ENCODE measurements at places on chromosomes 1 and 21.

GRCh38 chr1:23558140-23558871 lies 995 bp downstream of the ID3 start:
- no peaks in the 10 kb centered on the region for H3K36me3 ChIP-seq
- H3K27me3 ChIP-seq = no peaks in the 10 kb centered on the region
- peak overlapping the region; percentile 98 for H3K27ac ChIP-seq
- DNase-seq = peak; percentile 61
- H3K4me3 ChIP-seq = peak overlapping the region; percentile 92

DNA sequence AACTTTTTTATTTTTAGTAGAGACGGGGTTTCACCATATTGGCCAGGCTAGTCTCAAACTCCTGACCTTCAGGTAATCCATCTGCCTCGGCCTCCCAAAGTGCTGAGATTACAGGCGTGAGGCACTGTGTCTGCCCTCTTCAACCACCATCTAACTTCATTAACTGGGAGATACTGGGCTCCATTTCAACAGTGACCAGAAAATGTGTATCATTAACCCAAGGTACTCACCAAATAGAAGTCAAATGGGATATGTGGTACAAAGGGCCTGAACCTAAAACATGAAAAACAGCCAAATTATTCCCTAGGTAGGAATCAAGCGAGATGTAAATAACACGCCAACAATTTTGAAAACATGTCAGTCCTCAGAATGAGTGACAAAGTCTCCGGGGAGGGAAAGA lies 1.2 kb downstream of the ILF2 start:
- peaks cover 14% of the 10 kb centered on the region for H3K36me3 ChIP-seq
- peak overlapping the region; percentile 94 for H3K27ac ChIP-seq
- peak overlapping the region; percentile 100 for H3K4me3 ChIP-seq
- no peaks in the 10 kb centered on the region for H3K27me3 ChIP-seq
- DNase-seq = no peak

DNA sequence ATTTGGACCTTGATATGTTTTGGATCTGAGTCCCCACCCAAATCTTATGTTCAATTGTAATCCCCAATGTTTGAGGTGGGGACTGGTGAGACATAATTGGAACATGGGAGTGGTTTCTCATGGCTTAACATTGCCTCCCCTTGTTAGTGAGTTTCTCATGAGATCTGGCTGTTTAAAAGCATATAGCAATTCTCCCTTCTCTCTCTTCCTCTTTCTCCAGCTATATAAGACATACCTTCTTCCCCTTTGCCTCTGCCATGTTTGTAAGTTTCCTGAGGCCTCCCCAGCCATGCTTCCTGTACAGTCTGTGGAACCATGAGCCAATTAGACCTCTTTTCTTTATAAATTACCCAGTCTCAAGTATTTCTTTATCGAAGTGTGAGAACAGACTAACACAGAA lies 692.4 kb downstream of the KCNT2 start:
- H3K4me3 ChIP-seq = no peak overlapping the region
- no peaks in the 10 kb centered on the region for H3K27me3 ChIP-seq
- DNase-seq = no peak
- no peaks in the 10 kb centered on the region for H3K36me3 ChIP-seq
- no peak overlapping the region for H3K27ac ChIP-seq

DNA sequence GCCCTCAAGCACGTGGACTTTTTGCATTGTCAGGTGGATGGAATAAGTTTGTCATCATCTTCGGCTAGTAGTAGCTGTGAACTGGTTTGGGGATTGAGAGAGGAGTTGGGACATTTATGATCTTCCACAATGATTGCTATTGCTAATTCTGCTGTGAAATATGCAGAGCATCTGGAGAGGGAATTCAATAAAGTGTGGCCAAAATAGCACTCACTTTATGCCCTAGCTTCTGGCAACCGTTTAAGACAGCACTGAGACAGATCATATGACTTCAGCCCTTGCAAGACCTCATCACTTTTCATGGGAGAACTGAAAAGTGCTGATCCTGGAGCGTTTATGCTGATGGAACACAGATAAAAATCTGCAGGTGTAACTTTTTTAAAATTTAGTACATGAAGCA lies 360.8 kb downstream of the GPATCH2 start:
- H3K36me3 ChIP-seq = no peaks in the 10 kb centered on the region

DNA sequence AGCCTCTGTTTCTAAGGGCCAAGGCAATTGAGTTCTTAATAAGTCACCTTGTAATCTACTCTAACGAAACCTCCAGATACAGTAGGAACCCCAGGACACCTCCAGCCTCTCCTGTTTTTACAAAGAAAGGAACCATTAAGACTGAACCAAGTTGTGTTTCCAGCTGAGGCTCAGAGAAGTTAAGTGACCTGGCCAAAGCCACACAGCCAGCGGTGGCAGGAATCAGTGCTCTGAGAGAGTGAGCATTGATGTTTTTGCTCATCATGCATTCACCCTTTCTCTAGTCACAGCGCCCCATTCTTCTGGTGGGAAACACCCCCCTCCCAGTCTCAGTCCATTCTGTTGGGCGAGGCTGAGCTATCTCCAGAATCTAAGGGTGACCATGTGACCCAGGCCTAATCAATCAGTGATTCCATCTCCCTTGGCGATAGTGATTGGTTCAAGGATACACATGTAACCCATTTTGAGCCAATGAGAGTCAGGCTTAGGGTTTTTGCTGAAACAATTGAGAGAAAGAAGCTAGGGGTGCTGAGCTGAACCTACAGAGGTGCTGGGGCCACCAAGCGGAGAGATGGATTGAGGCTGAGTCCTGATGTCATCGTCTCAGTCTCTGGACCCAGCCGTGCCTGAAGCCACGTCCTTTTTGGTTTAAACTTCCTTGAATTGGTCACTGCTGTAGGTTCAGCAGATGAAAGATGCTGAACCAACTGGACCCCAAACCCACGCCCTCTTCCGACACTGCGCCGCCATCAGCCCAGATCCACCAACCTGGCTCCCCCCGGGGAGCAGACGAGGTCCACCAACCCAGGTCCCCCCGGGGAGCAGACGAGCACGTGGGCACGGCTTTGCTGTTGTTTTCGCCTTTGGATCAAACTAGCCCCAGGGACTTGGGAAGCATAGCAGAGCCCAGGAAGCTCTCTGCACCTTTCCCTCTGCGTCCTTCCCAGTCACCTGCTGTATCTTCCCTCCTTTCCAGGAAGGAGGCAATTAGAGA lies 28.0 kb upstream of the RERE start:
- no peak for DNase-seq
- H3K27me3 ChIP-seq = no peaks in the 10 kb centered on the region
- H3K4me3 ChIP-seq = no peak overlapping the region
- H3K27ac ChIP-seq = no peak overlapping the region
- no peaks in the 10 kb centered on the region for H3K36me3 ChIP-seq

GRCh38 chr1:19400875-19401534 lies 84.3 kb downstream of the CAPZB start:
- peaks cover 28% of the 10 kb centered on the region for H3K4me1 ChIP-seq
- H3K4me3 ChIP-seq = no peak overlapping the region
- H3K27me3 ChIP-seq = no peaks in the 10 kb centered on the region
- DNase-seq = no peak
- H3K27ac ChIP-seq = no peak overlapping the region
- H3K36me3 ChIP-seq = no peaks in the 10 kb centered on the region

DNA sequence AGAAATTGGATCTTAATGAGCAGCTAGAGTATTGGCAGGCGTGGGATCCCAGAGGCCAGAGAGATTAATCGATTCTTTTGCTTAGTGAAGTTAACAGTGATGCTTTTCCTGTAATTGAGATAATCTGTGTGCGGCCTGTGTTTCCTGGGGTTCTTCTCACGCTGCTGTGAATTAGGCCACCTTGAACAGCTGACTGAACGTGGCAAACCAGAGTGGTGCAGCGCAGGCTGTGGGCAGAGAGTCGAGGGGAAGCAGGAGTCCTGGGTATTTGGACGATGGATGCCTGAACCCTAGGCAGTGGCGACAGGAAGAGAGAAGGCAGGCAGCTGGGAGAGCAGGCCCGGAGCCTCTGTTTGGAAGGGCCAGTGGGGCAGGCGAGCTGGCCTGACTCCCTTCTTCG lies 51.7 kb downstream of the RYR2 start:
- no peak overlapping the region for H3K27ac ChIP-seq
- DNase-seq = no peak
- no peaks in the 10 kb centered on the region for H3K36me3 ChIP-seq
- no peaks in the 10 kb centered on the region for H3K4me1 ChIP-seq
- no peak overlapping the region for H3K4me3 ChIP-seq
- no peaks in the 10 kb centered on the region for H3K27me3 ChIP-seq

- no peaks in the 10 kb centered on the region for H3K36me3 ChIP-seq
- peak; percentile 77 for DNase-seq
- no peak overlapping the region for H3K27ac ChIP-seq
- peaks cover 3% of the 10 kb centered on the region for H3K4me1 ChIP-seq
Observed at GRCh38 chr1:119870917-119871596, 25.3 kb downstream of the ADAM30 start.

- peaks cover 46% of the 10 kb centered on the region for H3K36me3 ChIP-seq
- H3K27me3 ChIP-seq = no peaks in the 10 kb centered on the region
- no peaks in the 10 kb centered on the region for H3K4me1 ChIP-seq
- no peak overlapping the region for H3K4me3 ChIP-seq
- no peak overlapping the region for H3K27ac ChIP-seq
Observed at GRCh38 chr21:33549848-33550771, 7.3 kb downstream of the SON start.

DNA sequence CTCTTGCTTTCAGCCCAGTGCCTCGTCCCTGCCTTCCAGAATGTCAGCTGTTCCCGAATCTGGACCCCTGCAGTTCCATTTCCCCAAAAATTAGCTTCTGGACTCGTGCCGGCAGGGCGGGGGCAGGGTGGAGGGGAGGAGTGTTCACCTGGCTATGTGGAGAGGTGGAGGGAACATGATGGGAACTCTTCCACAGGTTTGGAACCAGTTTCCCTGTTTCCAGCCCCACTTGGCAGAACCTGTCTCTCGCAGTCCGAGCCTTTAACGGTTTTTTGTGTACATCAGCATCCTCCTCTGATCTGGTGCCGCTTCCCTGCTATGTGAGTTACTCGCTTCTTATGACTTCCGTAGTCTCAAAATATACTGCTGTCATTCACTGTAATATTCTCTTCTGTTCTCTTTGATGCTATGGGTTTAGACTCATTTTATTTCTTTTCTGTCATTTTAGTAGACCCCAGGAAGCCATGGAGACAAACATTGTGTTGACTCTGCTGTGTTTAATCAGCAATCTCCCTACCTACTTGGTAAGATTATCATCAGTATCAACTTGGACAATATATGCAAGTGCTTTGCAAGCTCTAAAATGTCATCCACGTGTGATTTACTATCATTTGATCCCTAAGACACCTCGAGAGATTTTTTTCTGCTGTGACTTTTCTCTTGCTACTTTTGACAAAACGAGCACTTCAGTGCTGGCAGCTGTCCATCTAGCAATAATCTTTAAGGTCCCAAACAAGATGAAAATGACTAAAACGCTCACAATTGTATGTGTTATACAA lies 33.3 kb upstream of the HNRNPU start:
- no peaks in the 10 kb centered on the region for H3K27me3 ChIP-seq
- H3K4me3 ChIP-seq = no peak overlapping the region
- H3K36me3 ChIP-seq = no peaks in the 10 kb centered on the region
- H3K27ac ChIP-seq = no peak overlapping the region
- no peak for DNase-seq

- no peak for DNase-seq
- no peaks in the 10 kb centered on the region for H3K36me3 ChIP-seq
- no peaks in the 10 kb centered on the region for H3K27me3 ChIP-seq
- no peak overlapping the region for H3K4me3 ChIP-seq
Observed at GRCh38 chr21:45632160-45632559, 11.4 kb upstream of the PCBP3 start.

DNA sequence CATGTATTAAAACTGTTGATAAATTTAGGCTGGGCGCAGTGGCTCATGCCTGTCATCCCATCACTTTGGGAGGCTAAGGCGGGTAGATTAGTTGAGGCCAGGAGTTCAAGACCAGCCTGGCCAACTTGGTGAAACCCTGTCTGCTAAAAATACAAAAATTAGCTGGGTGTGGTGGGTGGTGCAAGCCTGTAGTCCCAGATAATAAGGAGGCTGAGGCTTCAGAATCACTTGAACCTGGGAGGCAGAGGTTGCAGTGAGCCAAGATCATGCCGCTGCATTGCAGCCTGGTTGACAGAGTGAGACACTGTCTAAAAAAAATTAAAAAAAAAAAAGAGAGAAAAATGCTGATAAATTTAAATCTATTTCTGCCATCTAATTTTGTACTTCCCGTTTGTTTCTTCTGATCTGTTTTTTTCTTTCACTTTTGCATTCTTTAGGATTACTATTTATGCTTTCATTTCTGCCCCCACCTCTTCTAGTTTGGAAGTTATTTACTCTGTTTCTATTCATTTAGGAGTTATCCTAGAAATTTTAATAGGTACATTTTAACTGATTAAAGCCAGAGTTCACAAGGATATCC lies 3.2 kb upstream of the DENND1B start:
- peaks cover 7% of the 10 kb centered on the region for H3K4me1 ChIP-seq
- no peak overlapping the region for H3K27ac ChIP-seq
- no peak overlapping the region for H3K4me3 ChIP-seq
- H3K36me3 ChIP-seq = no peaks in the 10 kb centered on the region
- H3K27me3 ChIP-seq = no peaks in the 10 kb centered on the region

DNA sequence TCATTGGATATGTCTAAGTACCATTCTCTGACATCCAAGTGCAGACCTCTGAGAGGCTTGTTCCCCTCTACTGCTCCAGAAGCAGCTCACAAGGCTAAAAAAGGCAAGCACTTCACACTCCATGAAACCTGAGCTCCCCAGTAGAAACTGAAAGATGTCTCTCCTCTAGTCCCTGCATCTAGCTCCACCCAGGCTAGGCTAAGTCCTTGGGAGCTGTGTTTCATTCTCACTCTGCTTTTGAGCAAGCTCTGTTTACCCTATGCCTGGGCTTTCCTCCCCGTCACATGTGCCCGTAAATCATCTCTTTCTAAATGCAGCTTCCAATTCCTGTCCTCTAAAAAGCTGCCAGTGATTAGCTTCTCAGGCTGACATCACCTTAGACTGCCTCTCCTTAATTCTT lies 39.0 kb downstream of the LRRC71 start:
- no peaks in the 10 kb centered on the region for H3K4me1 ChIP-seq
- H3K4me3 ChIP-seq = no peak overlapping the region
- peaks cover 21% of the 10 kb centered on the region for H3K36me3 ChIP-seq
- peak; percentile 84 for DNase-seq
- H3K27me3 ChIP-seq = no peaks in the 10 kb centered on the region
- H3K27ac ChIP-seq = no peak overlapping the region

DNA sequence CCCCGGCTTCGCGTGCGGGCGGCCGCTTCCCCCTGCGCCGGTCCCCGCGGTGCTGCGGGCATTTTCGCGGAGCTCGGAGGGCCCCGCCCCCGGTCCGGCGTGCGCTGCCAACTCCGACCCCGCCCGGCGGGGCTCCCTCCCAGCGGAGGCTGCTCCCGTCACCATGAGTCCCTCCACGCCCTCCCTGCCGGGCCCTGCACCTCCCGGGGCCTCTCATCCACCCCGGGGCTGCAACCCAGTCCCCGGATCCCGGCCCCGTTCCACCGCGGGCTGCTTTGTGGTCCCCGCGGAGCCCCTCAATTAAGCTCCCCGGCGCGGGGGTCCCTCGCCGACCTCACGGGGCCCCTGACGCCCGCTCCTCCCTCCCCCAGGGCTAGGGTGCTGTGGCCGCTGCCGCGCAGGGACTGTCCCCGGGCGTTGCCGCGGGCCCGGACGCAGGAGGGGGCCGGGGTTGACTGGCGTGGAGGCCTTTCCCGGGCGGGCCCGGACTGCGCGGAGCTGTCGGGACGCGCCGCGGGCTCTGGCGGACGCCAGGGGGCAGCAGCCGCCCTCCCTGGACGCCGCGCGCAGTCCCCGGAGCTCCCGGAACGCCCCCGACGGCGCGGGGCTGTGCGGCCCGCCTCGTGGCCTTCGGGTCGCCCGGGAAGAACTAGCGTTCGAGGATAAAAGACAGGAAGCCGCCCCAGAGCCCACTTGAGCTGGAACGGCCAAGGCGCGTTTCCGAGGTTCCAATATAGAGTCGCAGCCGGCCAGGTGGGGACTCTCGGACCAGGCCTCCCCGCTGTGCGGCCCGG lies 159.2 kb downstream of the RUNX1 start:
- H3K36me3 ChIP-seq = no peaks in the 10 kb centered on the region
- DNase-seq = peak; percentile 80
- H3K27me3 ChIP-seq = no peaks in the 10 kb centered on the region
- H3K4me3 ChIP-seq = peak overlapping the region; percentile 78
